ENCODE measurements at places on chromosomes 3 and 15.
A peak's percentile ranks its signal among the peaks of the same experiment; 100 is the strongest.

DNA sequence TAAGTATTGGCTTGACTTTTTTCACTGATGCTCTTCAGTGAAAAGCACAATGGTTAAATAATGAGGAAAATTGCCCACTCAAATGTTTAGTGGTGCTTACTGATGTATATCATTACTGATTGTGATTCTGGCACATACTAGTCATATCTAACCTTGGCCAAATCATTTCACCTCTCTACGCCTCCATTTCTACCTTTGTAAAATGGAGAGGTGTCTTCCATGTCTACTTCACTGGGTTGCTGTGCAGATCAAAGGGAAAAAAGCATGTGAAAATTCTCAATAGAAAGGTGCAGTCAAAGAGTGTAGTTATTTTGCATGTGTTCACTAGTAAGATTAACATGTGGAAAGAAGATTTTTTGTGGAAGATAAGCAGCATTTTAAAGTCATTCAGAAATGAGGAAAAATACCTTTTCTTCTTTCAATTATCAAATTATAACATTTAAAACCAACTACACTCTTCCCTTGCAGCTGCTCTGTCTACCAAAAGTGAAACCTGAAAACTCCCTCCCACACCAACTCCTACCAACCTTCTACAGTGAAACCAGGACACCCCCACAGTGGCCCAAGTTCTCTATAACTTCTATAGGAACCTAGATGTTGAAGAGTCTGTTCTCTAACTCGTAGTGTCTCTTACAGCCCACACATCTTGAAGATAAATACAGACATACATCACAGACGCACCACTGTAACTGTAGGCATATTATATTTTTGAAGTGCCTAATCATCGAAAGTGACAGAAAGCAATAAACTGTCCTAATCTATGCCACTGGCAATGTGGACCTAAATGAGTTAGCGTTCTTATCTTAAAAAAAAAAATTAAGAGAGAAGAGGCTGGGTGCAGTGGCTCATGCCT lies 1.4 kb downstream of the CD200R1 start:
- peak; percentile 27 for DNase-seq

DNA sequence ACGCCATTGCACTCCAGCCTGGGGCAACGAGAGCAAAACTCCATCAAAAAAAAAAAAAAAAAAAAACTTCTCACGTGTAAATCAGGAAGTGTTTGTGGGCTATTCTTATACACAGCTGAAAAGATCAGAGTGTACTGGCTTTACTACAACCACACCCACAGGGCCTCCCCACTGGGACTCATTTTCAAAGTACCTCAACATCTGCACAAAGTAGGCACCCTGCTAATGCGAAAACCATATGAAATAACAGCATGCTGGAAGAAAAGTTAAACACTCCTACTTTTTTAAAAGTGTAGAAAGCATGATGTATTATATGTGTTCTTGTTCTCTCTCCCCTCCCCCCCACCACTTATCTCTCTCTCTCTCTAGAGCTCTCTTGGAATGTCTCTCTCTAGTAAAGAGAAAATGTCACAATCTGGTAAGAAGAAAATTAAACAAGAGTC lies 11.1 kb downstream of the UACA start:
- no peak for DNase-seq

DNA sequence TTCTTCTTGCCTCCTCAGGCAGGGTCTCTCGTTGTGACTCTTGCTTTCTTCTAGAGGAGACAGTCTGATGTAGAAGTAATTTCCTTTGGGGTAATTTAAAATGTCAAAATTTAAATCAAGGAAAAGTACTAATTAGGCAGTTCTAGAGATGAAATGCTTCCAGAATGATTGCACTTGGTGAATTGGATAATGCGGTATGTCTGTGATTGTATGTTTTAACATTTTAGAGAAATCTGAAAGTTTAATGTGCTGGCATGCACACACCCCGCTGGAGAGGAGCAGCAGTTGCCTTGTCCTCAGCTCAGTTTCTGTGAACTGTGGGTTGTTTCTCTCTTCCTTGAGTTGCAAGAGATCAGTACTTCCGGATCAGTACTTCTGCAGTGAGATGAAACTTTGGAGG lies 322.9 kb upstream of the CTDSPL start:
- no peak for DNase-seq

DNA sequence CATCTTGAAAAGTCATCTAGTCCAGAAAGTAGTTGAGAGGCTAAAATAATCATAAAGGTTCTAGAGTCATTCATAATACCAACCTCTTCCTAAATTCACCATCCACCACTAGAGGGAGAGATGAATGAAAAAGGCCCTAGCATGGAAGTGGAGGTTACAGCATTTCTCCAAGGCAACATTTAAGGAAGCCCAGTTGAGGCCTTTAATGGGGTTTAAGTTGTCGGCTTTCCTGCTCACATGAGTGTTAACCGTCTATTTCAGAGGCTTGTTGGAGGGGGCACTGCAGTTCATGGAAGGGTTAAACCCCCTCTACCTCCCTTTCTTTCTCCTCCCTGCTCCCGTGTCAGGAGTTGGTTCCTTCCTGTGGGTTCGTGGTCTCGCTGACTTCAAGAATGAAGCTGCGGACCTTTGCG lies 3.8 kb upstream of the SLCO3A1 start:
- DNase-seq: no peak

- no peak for DNase-seq
Measured at GRCh38 chr15:91552555-91552954, 301.0 kb upstream of the SLCO3A1 start.

- DNase-seq: no peak
Measured at GRCh38 chr3:197181741-197182140, 116.7 kb downstream of the DLG1 start.

- no peak for DNase-seq
Measured at GRCh38 chr15:34616613-34617012, 33.2 kb upstream of the GOLGA8B start.

- no peak for DNase-seq
Measured at GRCh38 chr15:62469478-62469873, 304.4 kb upstream of the C2CD4B start.

GRCh38 chr3:143132246-143132980 lies 12.8 kb downstream of the CHST2 start:
- no peak for DNase-seq

- no peak for DNase-seq
Measured at GRCh38 chr3:48186631-48187300, 1.5 kb downstream of the CDC25A start.

DNA sequence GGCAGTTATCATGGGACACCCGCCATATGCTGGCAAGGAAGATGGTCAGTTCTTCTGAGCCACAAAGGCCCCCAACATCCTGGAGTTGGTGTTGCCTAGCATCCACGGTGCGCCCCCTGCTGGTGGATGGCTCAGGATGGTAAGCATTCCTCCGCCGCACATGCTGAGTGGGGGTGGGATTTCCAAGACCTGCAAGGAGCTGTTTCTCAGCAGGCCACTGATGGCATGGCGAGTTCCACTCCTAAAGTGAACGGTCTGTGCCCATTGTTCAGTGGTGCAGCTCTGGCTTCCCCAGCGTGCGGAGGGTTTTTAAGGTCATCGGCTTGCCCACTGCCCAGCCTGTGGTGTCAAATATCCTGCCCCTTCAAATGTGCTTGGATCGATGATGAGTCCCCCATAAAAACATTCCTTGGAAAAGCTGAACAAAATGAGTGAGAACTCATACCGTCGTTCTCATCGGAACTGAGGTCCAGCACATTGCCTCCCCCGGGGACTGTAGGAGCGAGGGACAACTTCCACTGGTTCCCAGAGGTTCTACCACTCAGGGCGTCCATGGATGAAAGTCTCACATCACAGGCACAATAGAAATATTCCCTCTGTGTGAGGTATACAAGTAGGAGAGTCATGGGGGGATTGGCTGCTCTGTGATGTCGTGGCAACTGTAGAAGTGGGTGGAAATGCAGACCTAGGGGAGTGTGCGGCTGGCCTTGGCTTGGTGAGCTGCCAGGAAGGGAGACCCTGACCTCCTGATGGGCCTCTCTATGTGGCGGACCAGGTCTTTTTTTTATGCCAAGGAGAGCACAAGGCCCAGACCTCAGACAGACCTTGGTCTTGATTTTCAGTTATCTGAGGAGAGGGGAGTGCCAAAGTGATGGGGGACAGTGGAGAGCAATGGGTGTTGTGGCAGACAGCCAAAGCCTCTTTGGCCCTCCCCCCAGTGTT lies 102.0 kb downstream of the SNRPN start:
- no peak for DNase-seq

GRCh38 chr3:9298236-9298635 lies 48.8 kb upstream of the SRGAP3 start:
- DNase-seq: no peak

- no peak for DNase-seq
Measured at GRCh38 chr3:165523801-165524200, 313.4 kb downstream of the BCHE start.

GRCh38 chr3:141499284-141499683 lies 12.5 kb downstream of the RASA2 start:
- no peak for DNase-seq

- no peak for DNase-seq
Measured at GRCh38 chr3:114446600-114446999, 152.8 kb downstream of the TIGIT start.

DNA sequence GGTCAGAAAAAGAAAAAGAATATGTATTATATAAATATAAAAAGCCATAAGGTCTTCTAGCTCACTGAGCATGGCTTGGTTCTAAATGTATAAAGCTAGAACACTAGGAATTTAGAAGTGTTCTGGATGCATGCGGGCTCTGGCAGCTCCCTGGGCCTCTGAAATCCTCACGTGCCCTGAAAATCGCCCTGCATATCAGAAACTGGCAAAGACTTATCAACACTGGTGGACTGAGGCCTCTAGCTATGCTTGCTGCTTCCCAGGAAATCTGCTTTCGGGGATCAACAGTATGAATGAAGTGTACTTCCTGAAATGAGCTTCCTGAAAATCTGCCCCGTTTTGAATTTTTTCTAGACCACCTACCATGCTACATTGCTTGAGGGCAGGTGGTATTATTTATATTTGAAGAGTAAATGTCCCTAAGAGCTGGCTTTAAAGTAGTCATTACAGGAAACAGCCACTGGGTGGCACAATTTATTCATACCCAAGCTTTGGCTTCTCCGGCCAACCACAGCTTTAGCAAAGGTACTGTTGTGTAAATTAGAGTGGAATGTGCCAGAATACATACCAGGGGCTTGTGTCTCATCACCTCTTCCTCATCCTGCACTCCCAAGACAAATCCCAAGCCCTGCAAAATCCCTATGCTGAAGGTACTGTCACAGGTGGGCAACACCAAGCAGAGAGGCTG lies 17.7 kb downstream of the CRTAP start:
- no peak for DNase-seq

GRCh38 chr3:127768346-127769008 lies 53.8 kb downstream of the MGLL start:
- no peak for DNase-seq

DNA sequence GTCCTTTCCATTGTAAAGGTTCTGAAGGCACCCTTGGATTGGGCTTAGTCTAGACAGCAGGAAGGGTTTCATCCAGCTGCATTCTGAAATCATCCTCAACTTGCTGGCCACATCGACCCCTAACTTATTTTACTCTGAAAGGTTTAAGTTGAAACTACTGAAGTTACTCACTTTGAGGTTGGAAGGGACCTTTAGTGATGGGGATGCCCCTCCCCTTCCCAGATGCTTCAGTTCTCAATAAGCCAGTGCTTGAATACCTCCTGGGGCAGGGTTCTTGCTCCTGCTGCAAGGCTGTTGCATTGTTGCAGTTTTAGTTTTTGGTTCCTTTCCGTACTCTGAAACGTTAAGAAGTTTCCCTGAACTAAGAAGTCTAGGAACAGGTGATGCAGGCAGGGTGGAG lies 26.4 kb downstream of the FGD5 start:
- DNase-seq: no peak

DNA sequence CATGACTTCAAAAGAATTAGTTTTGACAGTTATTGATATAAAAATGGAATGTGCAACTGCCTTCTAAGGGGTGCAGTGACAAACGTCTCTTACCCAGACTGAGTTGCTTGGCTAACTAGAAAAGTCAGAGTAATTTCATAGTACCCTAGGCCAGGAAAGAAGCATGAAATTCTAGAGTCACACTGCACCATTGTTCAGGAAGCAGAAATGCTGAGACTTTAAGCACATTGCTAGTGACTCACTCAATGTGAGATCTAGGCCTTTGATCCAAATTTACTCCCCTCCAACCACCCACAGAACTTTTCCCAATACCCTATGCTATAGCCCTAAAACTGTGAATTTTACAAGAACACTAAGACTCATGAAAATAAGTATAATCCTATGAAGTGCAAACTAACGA lies 110.8 kb downstream of the DUT start:
- no peak for DNase-seq

DNA sequence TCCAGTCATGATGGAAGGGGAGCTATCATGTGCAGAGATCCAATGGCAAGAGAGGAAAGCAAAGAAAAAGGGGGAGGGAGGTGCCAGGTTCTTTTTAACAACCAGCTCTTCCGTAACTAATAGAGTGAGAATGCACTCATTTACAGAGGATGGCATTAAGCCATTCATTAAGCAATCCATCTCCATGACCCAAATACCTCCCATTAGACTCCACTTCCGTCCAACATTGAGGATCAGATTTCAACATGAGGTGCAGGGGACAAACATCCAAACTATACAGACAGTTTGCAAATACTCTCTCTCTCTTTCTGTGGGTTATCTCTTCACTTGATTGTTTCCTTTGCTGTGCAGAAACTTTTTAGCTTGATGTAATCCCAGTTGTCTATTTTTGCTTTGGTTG lies 21.2 kb downstream of the ZDHHC23 start:
- DNase-seq: no peak

- DNase-seq: no peak
Measured at GRCh38 chr3:23762214-23762613, 43.5 kb upstream of the UBE2E1 start.

GRCh38 chr3:11735638-11736037 lies 91.9 kb upstream of the VGLL4 start:
- no peak for DNase-seq

DNA sequence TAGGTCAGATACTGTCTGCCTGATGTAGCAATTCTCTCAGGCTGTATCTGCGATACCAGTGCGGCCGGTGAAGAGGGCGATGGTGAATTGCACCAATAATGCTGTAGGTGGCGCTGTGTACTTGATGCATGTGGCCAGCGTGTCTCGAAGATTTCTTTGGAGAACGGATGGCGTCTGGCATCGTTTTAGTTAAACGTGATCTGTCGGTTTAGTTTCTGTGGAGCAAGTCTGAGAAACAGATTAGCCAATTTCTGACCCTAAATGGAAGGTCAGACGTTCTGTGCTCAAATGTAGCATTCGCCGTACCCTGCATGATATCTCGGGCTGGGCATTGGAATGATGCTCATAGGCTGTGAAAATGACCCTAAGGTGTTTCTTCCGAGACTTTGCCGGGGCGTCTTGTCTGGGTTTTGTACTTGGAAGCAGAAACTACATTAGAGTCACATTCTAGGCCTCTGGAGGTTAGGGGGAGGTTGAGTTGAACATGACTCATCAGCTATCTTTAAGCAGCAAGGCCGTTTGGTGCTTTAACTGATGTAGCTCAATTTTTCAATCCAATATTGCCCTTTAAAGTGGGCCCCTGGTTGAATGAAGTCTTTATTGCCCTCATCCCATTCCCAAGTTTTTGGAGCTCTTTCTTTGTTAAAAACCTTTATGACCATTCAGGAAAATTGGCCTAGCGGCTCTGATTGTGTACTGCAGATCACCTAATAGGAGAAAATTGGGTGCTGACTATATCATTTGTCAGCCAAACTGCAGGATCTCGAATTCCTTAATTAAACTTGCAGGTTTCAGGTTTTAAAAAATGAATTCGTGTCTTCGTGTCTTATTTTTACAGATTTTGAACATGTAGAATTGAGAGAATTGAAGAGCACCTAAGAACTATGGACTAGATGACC lies 80.0 kb downstream of the SQOR start:
- no peak for DNase-seq

All from activated naive CD8-positive, alpha-beta T cell treated with anti-CD3 and anti-CD28 coated beads, Interleukin-2, amount 50 U/mL, for 16 hours (primary cell).